AG10803 (cell line): ENCODE measurements at places on chromosomes 4 and X.

- peak; percentile 35 for DNase-seq
Observed at GRCh38 chrX:150569155-150569477, 695 bp downstream of the MTM1 start.

DNA sequence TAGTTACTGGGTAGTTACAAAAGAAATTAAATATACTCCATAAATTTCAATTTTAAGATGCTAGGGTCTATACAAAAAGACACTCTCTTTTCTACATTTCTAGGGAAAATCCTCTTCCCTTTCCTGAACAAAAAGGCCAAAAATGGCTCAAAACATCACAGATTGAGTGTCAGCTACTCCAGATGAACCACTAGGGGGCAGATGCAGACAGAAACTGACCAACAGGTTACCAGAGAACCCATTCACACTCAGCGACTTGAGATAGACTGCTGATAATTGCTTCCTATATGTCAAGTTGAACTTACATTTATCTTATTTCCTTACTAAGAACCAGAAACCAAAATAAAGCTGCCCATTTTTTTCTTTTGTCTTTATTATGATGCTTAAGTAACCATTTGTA, 83.4 kb upstream of the MID1IP1 start:
- DNase-seq: peak; percentile 2

DNA sequence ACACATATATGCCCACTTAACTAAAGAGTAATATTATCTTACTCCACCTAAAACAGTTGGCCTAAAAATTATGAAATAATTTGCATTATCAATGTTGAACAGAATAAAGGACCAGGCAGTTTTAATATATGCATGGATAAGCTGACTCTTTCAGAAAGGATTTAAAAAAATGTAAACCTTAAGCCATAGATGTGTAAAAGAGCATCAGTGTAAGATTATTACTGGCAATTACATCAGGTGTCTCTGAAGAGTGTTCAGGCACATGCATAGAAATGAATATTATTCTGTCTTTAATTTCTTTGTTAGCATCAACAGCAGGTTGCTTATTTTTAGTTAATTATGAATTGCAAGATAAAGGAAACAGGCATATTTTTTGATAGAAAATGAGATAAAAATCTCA, 1353.8 kb downstream of the C4orf33 start:
- DNase-seq: no peak

- DNase-seq: no peak
Observed at GRCh38 chrX:445727-446126, 59.0 kb upstream of the PPP2R3B start.

GRCh38 chr4:3765271-3766035, 732 bp upstream of the ADRA2C start:
- peak; percentile 50 for DNase-seq

- peak; percentile 0 for DNase-seq
Observed at GRCh38 chrX:100946299-100946927, 17.7 kb upstream of the XKRX start.

GRCh38 chrX:55451990-55452832, at the start of gene MAGEH1:
TSS of gene MAGEH1 (plus strand) at chrX:55452127. CDS start at chrX:55452375, 248 bp downstream.
- peak; percentile 79 for DNase-seq

DNA sequence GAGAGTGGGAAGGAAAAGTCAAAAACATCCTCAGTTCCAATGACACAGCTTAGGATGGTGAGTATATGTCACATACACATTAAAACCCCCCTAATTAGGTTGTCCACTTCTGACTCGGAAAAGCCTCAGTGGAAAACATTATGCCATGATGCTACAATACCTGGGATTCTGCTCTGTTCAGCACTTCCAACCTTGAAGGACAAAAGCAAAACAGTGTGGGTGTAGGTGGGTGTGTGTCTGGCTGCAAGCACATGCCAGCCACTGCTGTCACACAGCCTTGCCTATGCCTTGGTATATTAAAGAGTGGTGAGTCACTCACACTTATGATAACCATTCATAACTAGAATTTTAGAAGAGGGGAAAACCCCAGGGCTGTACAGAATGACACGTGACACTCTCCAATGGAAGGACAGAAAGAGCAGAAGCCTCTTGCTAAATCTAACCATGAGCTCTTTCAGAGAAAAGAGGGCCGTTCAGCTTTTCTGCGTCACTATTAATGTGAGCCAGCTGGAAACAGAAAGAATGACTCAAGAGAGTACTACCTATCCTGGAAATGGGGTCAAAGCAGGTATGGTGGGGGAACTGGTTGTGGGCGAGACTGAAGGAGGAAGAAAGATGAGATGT, 159.6 kb downstream of the TET2 start:
- DNase-seq: no peak

DNA sequence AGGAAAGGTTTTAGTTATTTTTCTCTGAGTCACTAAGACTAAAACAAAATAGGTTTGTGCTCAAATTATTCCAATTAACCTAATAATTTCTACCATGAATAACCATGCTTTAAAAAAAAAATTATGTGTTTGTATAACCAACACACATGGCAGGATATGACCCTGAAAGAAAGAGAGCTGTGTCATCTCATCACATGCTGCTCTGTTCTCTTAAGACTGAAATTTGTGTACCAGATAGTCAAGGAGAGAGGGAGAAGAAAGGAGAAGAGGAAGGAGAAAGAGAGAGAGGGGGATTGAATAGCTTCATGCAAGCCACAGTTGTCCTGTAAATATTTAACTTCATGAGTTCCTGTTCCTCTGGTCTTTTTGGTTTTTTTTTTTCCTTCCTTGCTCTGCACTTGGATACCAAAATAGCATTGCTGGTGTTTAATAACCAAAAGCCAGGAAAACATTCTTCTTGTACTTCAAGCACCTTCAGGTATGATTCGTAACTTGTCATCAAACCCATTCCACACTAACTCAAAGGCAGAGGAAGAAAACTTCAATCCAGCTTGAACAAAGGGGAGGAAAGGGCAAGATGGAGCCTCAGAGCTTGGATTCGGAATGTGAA, 6.4 kb upstream of the PROM1 start:
- DNase-seq: no peak

DNA sequence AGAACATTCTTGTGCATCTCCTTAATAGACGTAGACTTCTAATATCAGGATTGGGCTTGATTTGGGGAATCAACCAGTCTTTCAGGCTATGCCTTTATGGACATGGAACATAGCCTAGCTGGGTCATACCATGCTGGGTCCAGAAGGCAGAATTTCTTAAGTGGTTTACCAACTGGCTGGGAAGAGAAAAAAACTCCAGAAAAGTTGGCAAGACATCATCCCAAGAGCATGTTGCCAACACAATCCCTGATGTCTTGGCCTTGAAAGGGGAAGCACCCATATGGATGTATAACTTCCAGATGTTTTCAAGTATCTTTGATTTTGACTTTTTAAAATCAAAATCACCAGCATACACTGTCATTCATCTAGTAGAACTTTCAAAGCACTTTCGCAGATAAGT, 138.0 kb upstream of the FGF13 start:
- DNase-seq: peak; percentile 50

DNA sequence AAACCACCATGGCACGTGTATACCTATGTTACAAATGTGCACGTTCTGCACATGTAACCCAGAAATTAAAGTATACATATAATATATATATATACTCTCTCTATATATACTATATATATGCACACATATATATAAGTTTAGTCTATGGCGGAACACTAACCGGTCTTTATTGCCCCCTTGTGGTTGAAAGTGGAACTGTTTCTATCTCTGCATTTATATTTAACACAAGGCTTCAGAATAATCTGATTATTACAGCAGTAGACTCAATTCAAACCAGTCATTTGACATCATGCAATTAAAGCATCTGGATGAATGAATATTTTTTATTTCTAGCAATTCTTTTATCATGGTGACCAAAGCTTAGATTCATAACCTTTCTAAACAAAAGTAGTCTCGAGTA, 14.6 kb downstream of the RAB9B start:
- no peak for DNase-seq

DNA sequence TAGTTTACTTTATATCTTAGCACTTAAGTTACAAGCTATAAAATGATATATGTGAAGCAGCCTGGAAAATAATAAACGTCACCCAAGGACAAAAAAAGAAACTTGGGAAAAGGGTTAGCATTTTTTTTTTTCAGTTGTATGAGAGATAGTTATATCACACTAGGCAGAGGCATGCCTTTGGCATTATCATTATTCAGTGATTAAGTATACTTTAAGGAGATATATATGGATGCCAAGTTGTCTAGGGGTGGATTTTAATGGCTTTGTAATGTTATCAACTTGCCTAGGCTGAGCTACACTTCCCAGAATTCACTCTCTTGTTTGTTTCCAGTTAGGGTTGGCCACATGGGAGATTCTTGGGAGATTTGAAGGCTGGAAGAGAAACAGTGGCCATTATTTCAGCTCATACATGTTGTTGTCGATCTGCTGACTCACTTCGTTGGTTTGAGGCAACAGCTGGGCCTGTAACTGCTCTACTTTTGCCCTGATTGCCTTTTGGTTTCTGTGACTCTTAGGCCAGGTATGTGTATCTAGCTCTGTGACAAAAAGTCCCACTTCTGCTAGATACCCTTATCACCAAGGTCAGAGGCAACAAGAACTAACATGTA, 11.5 kb upstream of the SRPX start:
- peak; percentile 72 for DNase-seq

- DNase-seq: no peak
Observed at GRCh38 chr4:47074816-47075215, 43.4 kb downstream of the GABRB1 start.

- DNase-seq: no peak
Observed at GRCh38 chr4:33737726-33738125, 2506.6 kb downstream of the ARAP2 start.

DNA sequence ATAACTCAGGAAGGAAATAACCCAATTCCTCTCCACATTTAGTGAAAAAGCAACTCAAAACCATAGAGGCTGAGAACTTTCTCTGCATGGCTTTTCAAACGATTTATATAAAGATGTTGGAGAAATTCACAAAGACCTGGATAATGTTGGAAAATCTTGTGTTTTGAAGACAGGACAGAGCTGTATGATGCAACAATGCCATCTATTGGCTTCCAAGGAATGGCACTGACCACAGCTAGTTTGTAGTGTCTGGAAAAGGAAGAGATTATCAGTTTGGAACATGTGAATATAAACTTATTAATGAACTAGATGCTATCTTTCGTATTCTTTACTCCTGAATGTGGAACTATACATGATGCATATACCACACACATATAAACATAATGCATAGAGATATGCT, 503.6 kb downstream of the IL1RAPL1 start:
- DNase-seq: peak; percentile 0

DNA sequence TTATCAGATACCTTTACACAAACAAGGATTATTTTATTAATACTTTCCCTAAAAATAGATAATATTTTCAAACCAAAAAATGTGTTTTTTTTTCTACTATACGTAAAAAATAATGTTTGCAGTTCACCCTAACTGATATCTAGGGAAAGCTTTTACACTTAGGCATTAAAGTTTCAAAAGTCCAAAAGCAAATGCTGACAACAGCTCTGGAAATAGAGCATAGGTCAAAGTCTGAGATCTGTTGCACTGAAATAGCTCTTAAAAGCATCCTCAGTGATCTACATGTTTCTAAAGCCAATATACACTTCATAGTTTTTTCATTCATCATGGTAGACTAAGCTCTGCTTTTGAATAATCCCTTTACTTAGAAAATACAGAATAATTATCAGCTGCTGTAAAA, 222.8 kb downstream of the TRAM1L1 start:
- DNase-seq: no peak

- no peak for DNase-seq
Observed at GRCh38 chr4:143095447-143095846, 89.3 kb upstream of the USP38 start.

DNA sequence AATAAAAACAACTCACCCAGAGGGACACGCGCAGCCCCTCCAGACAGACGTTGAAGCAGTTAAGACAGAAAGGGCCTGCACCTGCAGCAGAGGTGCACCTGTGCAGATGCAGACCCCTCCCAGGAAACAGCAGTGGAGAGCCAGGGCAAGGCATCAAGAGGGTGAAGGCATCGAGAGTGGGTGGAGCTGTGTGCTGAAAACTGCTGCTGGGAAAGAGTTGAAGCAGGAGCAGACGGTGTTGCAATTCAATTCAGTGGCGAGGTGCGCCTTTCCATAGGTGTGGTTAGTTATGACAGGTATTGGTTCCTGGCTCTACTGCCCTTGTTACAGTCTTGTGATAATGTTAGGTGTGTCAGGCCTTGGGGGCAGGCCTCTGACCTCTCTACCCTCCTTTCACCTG, 16.7 kb downstream of the LETM1 start:
- no peak for DNase-seq

- no peak for DNase-seq
Observed at GRCh38 chrX:105229146-105229545, 8.7 kb upstream of the TEX13A start.

GRCh38 chr4:73421708-73422457, 14.1 kb upstream of the AFP start:
- no peak for DNase-seq

GRCh38 chr4:140982613-140983340, 150.5 kb downstream of the RNF150 start:
- DNase-seq: no peak

DNA sequence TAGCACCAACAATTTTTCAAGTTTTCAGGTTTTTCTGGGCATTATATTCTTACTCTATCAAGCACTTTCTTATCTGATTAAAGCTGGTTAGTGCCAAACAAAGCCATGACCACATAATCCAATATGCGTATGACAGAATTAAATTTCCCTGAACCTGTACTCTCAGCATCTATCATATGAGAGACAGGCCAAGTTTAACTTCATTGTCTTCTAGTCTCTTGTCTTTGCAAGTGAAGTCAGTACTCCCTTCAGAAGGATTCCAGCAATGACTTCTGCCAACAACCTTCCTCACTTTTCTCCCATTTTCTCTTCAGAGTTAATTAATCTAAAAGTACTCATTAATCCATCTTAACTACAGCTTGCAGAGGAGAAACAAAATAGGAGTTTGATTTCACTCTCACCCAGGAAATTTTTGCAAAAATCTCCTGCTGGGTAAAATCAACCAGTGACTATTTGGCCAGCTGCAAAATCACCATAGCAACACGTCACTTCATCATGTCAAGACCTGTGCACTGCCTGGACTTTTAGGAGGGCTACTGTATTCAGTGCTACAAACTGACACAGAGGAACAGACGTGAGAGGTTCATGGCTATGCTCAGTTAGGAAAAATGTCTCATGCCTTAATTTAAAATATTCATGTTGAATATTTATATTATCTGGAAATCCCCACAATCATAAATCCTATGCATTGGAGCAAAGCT, 208.4 kb downstream of the ANTXR2 start:
- DNase-seq: no peak

DNA sequence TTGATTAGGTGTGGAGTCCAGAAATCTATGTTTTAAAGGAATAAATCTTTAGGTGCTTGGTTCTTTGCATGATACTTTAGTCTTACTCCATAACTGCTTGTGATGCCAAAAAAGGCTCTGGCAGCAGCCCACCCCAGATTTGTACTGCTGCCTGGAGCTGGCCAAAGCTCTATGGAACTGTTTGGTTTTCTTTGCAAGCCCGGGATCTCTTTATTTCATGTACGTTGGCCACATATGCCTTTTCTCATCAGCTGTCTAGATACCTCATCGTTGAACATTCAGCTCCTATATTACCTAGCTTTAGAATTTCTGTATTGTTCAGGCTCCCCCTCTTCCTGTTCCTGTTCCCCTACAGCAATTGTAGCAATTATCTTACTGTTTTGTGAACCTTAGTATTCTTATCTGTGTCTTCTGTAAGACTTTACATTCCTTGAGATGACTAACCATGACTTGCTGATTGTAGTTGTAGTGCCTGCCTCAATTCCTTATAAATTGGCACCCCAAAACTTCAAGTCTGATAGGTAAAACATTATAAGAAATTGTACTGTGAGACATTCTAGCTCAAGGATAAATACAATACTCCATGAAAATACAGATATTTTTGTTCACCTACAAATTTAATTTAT, 199.4 kb upstream of the GPRIN3 start:
- no peak for DNase-seq
